ENCODE measurements at places on chromosomes 11 and 22.

DNA sequence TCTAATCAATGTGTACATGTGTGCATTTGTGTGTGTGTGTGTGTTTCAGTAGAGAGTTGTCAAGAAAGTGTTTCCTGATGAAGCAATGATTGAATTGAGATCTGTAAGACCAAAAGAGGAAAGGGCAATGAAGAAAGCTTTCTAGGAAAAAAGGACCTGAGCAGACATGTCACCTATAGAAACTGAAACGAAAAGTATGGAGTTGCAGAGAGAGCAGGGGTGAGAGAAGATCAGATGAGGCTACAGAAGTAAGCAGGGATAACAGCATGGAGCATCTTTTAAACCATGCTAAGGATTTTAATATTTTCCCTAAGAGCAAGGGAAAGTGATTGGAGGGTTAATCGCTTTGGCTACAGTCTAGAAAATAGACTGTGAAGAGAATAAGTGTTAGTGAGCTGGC is 1459.4 kb upstream of the TENM4 start:
- DNase-seq: no peak

- no peak for DNase-seq
Observed at GRCh38 chr11:72730737-72731136, 21.5 kb downstream of the ARAP1 start.

DNA sequence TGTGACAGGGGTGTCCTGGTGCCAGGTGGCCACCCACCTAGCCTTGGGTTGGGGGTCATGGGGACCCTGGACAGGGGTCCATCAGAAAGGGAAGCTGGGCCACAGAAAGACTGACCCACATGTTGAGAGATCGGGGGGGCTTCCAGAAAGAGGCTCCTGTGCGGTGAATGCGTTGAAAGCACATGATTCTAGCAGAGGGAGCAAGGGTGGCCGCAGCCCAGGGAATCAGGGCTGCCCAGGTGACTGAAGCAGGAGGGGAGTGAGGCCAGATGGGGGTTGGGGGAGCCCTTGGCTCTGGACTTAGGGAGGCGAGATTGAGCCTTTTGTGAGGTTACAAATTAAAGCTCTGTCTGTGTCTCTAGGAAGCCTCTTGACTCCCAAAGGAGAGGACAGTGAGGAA is 80.7 kb downstream of the MORC2 start:
- no peak for DNase-seq

- no peak for DNase-seq
Observed at GRCh38 chr22:47748957-47749356, 986.5 kb downstream of the TBC1D22A start.

DNA sequence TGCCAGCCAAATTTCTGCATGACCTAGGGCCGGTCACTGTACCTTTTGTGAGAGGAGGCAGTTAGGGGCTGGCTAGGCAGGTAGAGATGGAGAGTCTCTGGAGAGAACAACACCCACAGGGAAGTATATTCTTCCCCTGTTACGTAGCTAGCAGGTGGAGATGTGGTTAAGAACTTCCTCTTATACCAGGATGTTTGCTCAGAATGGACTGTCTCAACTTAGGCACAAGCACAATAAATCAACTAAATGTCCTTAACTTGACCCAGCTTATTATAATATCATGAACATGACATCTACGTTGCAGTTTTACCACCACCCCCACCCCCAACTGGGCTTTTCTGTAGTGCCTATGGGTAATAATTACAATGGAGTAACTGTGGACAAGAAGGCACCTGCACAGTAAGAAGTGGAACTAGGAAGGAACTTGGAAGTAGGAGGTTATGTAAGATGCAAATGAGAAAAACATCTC is 60.7 kb upstream of the MPEG1 start:
- DNase-seq: no peak

DNA sequence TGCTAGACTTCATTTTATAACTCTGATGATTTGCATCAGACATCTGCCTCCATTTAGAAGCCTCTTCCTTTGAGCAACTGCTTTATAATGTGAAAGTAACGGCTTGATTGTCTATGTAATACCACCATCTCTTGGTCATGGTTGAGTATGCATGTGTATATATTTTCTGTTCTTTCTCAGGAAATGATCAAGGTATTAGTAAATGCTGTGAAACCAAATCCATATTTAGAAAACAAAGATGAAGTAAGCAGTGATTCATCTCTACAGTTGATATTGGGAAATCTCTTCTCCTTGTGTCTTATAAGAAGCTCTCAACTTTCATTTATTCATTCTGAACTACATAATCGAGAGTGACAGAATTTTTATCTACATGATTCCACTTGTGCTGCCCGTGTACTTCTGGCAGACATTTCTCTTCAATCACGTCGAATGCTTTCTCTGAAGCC is 104.6 kb upstream of the ANO3 start:
- no peak for DNase-seq

GRCh38 chr11:77821349-77821851 is 456 bp downstream of the AAMDC start:
- DNase-seq: no peak

DNA sequence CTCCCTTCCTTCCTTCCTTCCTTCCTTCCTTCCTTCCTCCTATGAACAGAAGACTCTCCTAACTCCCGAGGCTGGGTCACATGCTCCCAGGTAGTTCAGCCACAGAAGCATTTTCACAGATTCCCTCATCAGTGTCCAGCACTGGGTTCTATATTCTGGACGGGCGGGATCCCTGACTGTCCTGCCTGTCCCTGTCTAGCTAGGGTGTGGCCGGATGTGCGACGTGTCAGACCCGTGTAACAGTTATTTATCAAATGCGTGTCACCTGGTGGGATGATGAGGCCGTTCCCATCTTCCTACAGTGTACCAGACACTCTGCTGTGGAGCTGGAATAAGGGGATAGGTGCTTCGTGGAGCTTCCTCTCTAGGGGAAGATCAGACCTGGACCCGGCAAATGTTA is 901.0 kb downstream of the BRD1 start:
- DNase-seq: no peak

DNA sequence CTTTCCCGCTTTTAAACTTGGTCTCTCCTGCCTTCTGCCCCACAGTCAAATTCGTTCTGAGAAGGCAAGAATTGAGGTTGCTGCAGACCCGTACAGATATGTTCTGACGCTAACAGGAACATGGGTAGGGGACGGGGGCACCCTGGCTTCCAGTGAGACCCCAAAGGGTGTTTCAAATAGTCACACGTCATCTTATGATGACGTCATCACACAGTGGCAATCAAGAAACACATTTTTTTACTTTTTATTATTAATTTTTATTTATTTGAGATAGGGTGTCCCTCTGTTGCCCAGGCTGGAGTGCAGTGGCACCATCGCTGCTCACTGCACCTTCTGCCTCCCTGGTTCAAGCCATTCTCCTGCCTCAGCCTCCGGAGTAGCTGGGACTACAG is 22.9 kb upstream of the TESMIN start:
- DNase-seq: no peak

DNA sequence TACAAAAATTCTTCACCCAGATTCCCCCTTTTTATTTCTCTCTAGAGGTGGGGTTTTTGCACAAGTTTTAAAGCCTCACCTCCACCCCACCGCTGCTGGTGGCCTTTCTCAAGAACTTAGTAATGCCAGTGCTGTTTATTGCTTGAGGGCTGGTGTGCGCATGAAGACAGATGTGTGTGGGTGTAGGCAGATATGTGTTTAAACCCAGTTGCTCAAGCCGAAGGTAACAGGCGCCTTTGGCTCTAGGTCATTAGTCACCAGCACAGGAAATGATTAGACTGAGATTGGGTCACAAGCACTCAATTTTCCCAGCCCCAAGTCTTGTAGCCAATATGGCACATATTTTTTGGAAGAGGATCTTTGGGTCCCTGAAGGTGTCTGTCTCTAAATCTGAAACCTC is 2.7 kb upstream of the CLMP start:
- DNase-seq: no peak

- DNase-seq: no peak
Observed at GRCh38 chr11:130612291-130612851, 163.9 kb downstream of the ADAMTS15 start.

DNA sequence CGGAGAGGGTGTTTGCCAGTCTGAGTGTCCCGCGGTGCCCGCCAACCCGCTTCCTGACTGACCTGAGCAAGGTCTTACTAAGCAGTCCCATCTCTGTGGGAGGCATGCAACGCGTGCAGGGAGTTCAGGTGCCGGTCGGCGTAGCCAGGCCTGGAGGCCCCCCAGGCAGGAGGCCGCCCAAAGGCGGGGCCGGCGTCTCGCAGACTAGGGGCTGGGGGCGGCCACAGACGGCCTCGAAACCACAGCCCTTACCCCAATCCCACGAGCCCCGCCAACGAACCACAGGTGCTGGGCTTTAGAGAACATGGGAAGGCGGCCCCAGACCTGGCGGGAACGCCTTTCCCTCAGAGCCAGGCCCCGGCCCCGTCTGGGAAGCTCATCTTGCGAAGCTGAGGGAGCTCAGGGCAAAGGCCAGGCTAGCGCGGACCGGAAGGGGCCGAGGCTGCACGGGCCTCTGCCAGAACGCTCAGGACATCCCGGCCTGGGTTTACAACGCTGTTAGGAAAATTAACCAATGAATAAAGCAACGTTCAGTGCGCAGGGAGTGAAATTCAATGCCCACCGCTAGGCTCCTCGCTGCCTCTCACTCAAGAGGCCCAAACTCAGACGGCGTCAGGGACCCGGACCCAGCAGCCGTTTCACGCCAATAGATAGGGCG is 2.1 kb upstream of the MTFP1 start:
- DNase-seq: peak; percentile 65

DNA sequence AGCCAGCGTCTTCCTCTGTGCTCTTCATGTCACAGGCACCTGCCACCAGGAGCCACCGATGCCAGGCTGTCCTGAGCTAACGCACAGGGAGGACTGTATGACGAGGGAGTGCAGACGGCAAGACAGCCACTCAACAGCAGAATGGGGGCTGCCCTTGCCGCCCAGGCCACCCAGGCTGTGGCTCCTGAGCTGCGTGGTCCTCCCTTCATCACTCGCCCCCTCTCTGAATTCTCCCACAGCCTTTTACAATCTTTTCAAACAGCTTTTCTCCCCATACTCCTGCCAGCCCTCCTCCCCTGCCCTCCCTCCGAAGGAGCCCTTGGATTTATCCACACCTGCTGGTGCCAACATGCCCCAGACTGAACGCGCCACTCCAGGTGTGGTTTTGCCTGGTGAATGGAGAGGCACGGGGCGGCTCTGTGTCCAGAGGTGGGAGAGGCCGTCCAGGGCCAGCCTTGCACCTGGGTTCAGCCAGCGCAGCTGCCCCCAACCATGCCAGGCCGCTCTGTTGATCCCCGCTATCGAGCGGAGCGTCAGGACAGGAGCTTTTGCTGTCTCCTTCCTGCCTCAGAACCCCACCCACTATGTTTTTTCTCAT is 22.0 kb downstream of the OVOL1 start:
- DNase-seq: no peak

DNA sequence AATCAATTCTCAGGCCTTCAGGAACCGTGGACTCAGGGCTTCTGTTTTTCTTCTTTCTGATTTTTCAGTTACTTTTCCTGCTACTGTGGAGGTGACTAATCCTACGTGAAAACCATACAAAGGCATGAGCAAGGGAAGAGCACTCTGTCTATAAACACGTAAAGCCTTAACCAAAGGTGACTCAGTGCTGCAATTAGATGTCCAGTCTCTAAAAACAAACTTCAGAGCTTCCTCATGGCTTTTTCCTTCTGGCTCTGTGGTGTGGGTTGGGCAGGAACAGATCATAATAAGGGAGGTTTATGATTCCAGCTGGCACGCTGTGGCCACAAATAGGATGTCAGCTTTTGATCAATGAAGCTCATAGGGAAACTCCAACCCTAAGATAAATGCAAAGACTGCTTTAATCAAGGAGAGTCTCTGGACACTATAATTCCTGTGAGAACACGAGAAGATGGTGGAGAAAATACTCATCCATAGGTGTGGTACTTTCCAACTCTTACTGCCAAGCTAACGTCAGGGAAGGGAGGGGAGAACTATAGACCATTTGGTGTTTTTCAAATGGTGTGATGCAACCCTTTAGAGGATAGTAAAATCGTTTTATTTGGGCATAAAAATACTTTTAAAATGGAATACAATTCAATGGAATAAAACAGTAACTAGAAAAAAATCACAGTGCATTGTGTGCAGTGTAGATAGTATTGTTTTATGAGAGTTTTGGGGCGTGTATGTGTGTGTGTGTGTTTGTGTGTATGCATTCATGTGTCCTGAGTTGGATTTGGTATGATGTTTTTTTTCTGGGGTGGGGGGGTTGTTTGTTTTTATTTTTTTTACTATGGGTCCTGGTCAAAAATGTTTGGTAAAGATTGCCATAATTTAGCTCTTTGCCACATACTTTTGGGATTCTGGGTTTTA is at the start of gene NXPE2:
TSS of gene NXPE2 (plus strand) at position 403 of the 912 bp plus-strand sequence. CDS start at position 452, 49 bp downstream.
- no peak for DNase-seq

DNA sequence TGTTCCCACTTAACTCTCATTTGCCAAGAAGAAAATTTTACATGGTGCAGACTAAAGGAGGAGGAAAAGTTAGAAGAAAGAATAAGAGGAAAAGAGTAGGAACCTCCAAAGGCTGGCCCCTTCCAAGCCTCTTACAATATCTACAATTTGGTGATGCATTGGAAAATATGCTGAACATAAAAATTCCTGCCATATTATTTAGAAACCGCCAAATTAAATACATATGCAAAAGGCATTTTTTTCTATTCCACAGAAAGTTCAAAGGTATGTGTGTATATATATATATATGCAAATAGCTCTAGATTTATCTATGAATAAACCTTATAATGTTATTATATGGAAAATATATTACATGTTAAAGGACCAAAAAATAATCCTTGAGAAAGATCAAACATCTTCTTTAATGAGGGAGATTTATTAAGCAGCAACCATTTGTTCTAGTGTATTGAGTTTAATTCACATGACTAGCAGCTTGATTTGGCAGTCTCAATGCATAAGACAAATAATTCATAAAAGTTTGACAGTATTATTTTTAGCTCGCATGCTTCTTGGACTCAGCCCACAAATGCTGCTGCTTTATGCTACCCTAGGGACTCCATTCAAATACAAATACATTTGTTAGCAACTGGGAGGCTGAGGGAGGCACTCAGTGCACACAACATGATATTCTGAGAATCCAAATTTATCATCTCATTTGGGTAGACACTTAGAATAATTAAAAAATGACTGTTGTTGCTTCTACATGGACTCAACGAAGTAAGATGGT is 184.9 kb downstream of the SBF2 start:
- DNase-seq: no peak

- no peak for DNase-seq
Observed at GRCh38 chr11:60910281-60910687, 3.7 kb upstream of the TMEM109 start.
